ENCODE measurements at places on chromosomes 7 and 10.

- no peak for DNase-seq
Observed at GRCh38 chr7:99730238-99730810, 4.7 kb downstream of the CYP3A7 start.

DNA sequence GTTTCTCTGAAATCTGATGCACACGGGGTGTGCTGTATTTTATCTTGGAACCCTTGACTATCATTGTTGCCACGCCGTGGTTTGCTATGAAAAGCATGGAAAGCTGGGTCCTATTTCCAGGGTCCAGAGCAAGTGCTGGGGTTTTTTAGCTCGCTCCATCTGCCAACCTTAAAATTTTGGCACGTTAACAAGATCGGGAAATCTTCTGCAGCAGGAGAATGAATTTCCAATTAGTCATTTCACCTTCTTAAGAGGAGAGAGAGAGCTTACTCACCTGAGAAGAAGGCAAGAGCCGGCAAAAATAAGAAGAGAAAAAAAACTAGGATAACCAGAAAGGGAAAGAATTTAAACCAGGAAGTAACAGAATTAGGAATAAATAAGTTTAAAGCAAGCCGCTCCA, 223.6 kb upstream of the CELF2 start:
- DNase-seq = no peak

DNA sequence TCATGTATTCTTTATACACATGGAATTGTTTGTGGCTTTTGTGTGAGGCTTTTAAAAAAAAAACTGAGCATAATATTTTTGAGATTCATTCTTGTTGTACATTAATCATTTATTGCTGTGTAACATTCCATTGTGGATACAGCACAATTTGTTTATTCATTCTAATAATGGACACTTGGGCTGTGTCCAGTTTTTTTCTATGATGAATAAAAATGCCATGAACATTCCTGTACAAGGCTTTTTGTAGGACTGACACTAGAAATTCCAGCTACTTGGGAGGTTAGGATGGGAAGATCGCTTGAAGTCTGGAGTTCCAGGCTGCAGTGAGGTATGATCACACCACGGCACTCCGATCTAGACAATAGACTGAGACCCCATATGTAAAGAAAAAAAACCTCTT, 254.3 kb upstream of the CACNA2D1 start:
- DNase-seq = no peak

GRCh38 chr7:50754241-50754640, 28.5 kb downstream of the GRB10 start:
- DNase-seq = no peak

DNA sequence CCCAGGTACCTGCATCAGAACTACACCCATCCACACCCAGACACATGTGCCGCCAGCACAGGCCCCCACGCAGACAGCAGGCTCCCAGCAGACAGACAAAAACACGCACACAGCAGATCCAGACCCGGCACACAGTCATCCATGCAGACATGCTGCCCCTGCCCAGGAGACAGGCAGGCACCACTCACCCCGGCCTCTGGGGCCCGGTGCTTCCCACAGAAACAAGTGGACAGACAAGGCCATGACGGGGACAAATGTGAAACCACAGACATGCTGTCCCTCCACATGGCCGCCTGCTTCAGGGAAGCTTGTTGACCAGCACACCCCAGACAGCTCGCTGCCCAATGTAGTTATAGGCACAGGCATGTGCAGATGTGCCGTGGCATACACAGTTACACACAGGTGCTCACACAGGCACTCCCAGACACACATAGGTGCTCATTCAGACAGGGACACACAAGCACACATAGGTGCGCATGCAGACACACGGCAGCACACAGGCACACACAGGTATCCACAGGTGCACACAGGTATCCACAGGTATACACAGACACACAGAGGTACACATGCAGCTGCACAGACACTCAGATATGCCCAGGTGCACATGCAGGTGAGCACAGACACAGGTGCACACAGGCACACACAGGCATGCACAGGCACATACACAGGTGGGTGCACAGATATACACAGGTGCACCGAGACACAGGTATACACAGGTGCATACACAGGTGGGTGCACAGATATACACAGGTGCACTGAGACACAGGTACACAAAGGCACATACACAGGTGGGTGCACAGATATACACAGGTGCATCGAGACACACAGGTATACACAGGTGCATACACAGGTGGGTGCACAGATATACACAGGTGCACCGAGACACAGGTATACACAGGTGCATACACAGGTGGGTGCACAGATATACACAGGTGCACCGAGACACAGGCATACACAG, 10.5 kb upstream of the SCART1 start:
- no peak for DNase-seq

DNA sequence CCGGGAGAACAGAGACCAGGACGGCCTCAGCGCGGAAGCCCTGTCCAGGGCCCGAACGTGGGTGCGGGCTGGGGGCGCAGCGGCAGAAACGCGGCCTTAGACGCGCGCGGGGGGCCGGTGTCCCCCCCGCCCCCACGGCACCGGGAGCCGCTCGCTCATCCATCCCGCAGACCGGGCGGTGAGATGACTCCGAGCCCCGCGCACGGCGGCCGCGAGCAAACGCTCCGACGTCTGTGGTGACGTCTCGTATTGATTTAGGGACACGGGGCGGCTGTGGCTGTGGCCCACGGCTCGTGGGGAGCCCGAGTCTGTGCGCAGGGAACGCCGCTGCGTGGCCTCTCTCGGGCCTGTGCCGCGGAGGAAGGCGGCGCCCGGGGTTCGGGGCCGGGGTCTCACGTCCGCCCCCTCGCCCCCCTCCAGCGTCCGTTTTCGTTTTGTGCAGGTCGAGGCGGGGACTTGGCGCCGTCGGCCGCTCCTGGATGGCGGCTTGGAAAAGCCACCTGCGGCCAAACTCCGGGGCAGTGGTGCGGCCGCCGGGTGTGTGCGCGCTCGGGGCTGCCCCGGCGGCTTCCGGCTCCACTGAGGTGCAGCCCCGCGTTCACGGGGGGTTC, 1.0 kb upstream of the NKX6-2 start:
- DNase-seq = no peak

DNA sequence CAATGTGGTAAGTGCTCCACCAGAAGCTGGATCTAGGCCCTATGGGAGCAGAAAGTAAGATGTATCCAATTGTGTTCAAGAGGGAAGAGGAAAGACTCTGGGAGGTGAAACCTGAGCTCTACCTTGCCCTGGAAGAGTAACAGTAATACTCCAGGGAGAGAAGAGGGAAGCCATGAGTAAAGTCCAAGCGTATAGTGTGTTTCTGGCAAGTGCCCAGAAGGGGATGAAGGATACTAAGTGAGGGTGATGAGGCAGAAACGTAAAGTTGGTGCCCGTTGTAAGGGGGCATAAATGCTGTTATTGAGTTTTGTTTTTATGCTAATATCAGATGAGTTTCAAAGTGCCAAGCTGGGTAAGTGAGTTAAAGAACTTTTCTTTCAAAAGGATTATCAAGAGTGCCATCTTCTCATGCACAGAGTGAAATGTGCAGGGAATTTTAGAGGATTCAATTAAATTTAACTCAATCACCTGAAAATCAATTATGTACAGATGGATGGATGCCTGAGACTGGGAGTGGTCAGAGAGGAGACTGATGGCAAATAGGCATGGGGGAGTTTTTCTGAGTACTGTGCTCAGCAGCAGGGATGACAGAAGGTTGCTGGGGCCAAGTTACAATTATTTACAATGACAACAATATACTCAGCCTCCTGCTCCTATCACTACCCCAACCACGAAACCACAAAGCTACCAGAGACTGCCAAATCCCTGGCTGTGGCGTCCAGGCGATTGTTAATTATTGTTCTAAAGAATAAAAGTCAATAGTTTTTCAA, 123.3 kb upstream of the LAMB4 start:
- no peak for DNase-seq

DNA sequence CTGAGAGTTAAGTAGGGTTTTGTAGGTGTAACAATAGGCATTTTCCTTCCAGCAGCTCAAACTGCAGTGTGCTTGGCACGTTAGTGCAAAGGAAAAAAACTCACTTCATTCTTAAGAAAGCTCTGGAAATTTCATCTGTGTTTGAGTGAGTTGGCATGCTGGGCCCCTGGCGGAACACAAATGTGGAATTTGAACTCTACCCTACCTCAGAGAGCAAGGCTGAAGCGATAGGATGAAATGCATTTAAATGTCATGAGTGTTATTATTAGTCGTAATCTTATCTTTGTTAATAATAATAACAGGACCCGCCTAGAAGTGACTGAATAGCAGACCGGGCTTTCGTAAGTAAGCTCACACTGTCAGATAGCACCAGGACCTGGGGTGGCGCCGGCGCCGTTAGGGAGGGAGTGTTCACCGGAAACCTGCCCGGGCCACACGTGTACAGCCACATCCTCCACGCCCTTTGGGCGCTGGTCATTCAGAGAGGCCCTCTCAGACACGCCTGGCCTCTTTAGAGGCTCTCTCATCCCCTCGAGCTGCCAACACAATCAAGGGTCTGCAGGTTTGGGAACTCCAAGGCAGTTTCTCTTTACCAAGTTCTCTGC, 63.5 kb downstream of the GRK5 start:
- DNase-seq = peak; percentile 35

DNA sequence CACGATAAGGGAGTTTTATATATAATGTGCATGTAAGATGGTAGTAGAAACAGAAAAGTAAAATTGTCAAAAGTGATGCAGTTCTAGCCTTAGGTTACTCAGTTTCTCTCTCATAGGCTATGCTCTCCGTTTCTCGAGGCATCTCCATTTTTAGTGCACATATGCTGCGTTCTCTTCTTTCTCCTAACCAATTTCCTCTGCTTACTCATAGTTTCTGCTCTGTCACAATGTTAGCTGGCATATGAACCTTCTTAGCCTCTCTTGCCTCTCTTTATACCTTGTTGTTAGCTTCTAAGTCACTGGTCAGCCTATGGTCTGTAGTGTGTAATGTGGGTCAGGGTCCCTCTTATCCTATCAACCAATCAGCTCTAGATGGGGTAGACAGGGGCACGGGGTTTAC, 280.6 kb upstream of the ETV1 start:
- no peak for DNase-seq

GRCh38 chr7:120735791-120736190, 122.2 kb downstream of the TSPAN12 start:
- no peak for DNase-seq

DNA sequence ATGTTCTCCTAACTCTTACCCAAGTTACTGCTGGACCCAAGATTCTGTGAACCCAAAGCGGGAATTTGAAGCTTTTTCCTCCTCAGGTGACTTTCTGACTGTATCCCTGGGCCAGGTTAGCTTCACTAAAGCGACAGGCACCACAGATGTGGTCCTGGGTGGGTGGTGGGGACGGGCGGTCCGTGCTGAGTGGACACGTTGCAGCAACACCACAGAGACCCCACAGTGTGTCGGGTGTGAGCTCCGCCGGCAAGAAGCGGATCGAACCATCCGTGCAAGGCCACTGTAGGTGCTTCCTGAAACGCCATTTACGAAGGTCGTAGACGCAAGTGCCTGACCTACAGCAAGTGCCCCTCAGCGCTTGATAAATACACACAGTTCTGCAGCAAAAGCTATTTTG, 325.9 kb downstream of the ADARB2 start:
- DNase-seq = no peak

DNA sequence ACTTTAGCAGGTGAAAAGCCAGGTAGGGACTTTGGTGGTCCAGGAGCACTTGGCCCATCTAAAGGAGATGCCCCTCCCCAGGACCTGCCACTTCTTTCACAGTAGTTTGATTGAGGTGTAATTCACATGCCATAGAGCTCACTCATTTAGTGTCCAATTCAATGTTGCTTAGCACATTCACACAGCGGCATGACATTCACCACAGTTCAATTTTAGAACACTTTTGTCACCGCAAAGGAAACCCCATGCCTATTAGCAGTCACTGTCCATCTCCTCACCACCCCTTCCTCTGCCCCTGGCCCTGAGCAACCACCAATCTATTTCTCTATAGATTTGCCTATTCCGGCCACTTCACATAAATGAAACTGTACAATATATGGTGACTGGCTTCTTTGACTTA, 211.6 kb upstream of the ZMIZ1 start:
- no peak for DNase-seq

GRCh38 chr7:157978766-157979165, 608.9 kb downstream of the PTPRN2 start:
- no peak for DNase-seq

- no peak for DNase-seq
Observed at GRCh38 chr7:4244635-4245034, 437.5 kb upstream of the FOXK1 start.

DNA sequence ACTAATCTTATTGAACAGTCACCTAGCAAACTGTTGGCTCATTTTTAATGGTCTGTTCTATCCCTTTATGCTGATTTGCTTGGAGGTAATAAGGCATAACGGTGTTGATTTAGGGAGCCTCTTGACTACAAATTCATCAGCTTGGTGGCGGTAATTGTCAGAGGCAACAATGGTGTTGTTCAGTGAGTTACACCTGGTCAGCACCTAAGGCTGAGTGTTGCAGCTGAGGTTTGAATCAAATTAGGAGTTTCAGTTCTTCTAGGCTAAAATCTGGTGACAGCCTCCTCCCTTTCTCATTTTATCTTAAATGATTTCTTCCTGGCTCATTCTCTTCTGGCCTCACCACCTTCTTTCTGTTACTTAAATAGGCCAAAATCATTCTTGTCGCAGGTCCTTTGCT, 42.3 kb upstream of the SP8 start:
- no peak for DNase-seq

GRCh38 chr7:151082141-151083070, 887 bp downstream of the TMUB1 start:
- DNase-seq = no peak

GRCh38 chr7:141949021-141949420, 2.2 kb upstream of the CLEC5A start:
- no peak for DNase-seq

DNA sequence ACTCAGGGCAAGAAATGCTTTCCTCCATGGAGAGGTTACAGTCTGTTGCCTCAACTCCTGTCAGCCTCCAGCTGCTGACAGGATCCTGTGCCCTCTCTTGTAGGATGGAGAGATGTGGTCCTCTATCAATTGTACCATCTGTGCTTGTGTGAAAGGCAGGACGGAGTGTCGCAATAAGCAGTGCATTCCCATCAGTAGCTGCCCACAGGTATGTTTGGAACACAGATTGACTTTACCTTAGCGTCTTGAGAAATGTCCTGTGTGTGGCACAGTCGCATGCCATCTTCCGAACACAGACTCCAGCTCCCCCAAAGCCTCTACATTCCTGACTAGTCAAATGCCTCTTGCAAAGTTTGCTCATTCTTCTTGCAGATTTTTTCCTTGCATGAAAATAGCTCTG, 152.6 kb downstream of the BMPER start:
- DNase-seq = no peak

GRCh38 chr7:41006306-41006995, 696.4 kb downstream of the INHBA start:
- DNase-seq = no peak

- no peak for DNase-seq
Observed at GRCh38 chr7:90896458-90896857, 300.3 kb downstream of the CDK14 start.
